ENCODE measurements at places on chromosomes 5 and 9.

GRCh38 chr9:30771760-30772159 is 1612.7 kb upstream of the ACO1 start:
- no peak overlapping the region for H3K4me3 ChIP-seq
- DNase-seq = no peak
- no peaks in the 10 kb centered on the region for H3K36me3 ChIP-seq
- no peaks in the 10 kb centered on the region for H3K27me3 ChIP-seq
- H3K27ac ChIP-seq = no peak overlapping the region
- no peaks in the 10 kb centered on the region for H3K4me1 ChIP-seq

GRCh38 chr5:39107350-39107749 is 33.2 kb upstream of the RICTOR start:
- no peak overlapping the region for H3K27ac ChIP-seq
- no peak for DNase-seq
- no peak overlapping the region for H3K4me3 ChIP-seq
- no peaks in the 10 kb centered on the region for H3K4me1 ChIP-seq
- no peaks in the 10 kb centered on the region for H3K27me3 ChIP-seq

- no peak overlapping the region for H3K4me3 ChIP-seq
- no peaks in the 10 kb centered on the region for H3K27me3 ChIP-seq
- no peaks in the 10 kb centered on the region for H3K36me3 ChIP-seq
- peak; percentile 22 for DNase-seq
Observed at GRCh38 chr5:126178521-126178920, 244.7 kb upstream of the GRAMD2B start.

DNA sequence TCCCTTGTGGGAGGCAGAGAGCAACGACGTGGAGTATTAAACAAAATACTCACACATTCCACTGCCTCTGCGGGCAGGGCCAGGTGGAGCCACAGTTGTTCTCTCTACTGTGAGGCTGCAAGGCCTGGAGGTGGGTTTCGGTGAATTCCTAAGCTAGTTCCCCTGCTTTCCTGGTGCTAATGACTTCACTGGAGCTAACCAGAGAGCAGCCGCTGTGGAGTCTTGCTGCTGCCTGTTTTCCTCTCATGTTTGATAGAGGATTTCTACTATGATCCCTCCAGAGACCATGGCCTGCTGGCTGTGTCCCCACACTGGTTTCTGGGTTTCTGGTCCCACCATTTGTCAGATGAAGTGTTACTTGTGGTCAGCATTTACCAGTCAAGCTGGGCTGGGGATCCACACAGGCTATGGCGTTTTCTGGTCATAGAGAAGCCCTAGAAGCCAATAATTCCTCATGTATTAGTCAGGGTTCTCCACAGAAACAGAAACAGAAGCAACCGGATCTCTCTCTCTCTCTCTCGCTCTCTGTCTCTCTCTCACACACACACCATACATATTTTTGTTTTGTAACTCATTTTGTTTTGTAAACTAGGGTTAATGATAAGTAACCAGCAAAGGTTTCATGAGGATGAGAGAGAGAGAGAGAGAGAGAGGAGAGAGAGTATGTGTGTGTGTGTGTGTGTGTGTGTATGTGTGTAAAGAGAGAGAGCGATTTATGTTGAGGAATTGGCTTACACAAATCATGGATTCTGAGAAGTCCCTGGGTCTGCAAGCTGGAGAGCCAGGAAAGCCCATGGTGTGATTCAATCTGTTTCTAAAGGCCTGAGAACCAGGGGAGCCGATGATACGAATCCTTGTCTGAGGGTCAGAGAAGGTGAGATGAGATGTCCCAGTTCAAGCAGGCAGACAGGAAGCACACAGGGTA is 403.0 kb downstream of the GADD45G start:
- DNase-seq = peak; percentile 24
- peak overlapping the region; percentile 57 for H3K27ac ChIP-seq
- H3K4me1 ChIP-seq = peaks cover 6% of the 10 kb centered on the region
- no peaks in the 10 kb centered on the region for H3K36me3 ChIP-seq

GRCh38 chr9:100933656-100934055 is 94.9 kb upstream of the PLPPR1 start:
- no peak for DNase-seq
- no peaks in the 10 kb centered on the region for H3K27me3 ChIP-seq
- no peaks in the 10 kb centered on the region for H3K36me3 ChIP-seq
- no peaks in the 10 kb centered on the region for H3K4me1 ChIP-seq
- H3K27ac ChIP-seq = no peak overlapping the region
- no peak overlapping the region for H3K4me3 ChIP-seq
